ENCODE measurements at places on chromosomes 2 and 18. TPM values are rescaled to one million over a fixed set of nuclear protein-coding genes. Genes with fewer than 3 reads are reported as not detected.

The C1QL2 gene
- 0.14 TPM for total RNA-seq

The NYAP2 gene
- not detected for total RNA-seq

- no peak for DNase-seq
These were observed 238.2 kb upstream of the SOX11 start for GRCh38 chr2:5454051-5454390.

DNA sequence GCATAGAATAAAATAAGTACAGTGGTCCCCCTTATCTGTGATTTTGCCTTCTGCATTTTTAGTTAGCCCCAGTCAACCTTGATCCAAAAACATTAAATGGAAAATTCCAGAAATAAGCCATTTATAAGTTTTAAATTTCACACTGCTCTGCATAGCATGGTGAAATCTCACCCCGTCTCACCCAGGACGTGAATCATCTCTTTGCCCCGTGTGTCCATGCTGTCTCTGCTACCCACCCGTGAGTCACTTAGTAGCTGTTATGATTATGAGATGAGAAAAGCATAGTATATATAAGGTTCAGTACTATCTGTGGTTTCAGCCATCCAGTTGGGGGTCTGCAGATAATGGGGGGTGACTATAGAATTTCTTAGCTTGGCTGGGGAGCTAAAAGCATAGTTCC lies 67.3 kb downstream of the RHBDD1 start:
- DNase-seq: no peak
